ENCODE measurements at places on chromosomes 2 and 18.

GRCh38 chr2:197306696-197307040 is 3.9 kb downstream of the ANKRD44 start:
- DNase-seq: no peak

DNA sequence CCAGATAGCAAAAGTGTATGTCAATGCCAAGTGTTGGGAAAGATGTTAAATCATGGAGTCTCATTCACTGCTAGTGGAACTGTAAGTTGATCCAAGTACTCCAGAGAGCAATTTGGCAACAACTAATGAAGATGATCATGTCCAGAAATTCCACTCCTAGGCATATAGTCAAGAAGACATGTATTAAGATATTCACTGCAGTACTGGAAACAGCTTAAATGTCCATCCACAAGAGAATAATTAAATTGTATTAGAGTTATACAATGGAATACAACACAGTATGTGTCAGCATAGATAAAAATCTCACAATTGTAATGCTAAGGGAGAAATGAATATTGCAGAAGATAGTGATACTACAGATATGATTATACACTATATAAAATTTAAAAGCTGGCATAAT is 15.2 kb upstream of the LBH start:
- DNase-seq: no peak

- no peak for DNase-seq
Observed at GRCh38 chr2:168753765-168754329, 48.6 kb upstream of the NOSTRIN start.

GRCh38 chr2:140177086-140177485 is 1396.9 kb upstream of the NXPH2 start:
- DNase-seq: no peak

DNA sequence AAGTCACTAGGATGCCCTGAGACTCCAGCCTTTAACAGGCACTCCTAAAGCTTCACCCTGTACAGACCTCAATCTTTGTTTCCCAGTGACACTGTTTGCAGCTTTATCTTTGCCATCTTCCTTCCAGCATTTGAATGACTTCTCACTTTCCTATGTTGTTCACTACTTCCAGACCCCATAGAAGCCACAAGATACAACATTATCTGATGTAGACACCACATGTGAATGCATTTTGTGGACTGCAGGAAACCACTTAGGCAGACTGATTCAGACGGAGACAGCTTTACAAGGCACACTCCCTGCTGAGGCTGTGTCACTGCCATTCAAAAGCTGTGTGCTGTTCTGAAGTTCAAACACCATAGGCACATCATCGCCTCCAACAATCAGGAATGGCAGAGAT is 67.3 kb upstream of the SPATS2L start:
- DNase-seq: no peak

All from DMS79 (cell line).